ENCODE measurements at places on chromosomes 7 and 10.

DNA sequence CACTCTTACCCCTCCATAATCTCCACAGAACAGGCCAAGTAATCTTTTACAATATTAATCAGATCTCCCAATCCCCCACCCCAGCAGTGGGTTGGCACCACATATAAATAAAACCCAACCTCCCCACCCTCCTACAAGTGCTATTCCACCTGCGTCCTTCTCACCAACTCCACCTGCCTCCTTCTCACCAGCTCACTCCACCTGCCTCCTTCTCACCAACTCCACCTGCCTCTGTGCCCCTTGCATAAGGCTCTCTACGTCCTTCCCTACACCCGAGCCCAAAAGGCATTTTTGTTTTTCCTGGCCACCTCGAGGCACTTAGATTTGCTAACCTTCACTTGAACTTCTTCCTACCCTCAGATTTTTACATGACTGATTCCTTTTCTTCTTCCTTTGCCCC is 89.7 kb downstream of the ATE1 start:
- no peak for DNase-seq

DNA sequence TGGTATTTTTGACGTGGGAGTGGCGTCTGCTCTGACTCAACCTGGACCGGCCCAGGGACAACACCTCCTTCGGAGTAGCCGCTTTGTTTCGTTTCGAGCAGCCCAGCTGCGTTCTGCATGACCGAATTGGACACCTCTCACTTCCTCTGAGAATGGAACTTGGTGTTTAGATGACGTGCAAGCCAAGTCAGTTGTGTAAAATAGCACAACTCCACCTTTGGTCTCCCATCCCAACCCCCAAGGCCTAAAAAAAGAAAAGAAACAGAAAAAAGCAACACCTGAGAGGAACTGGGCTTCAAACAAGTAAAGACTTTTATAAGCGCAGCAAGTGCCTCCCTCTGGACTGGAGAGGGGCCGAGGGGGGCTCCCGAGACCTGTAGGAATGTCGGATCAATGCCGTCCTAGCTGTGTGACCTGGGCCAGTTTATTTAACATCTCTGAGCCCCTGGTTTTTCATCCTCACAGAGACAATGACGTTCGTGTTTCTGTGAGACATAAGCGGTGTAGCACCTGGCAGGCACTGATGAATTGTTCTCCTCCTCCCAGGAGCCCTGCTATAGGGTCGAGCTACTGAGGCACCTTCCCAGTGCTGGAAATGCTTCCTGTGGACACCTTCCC is 52.0 kb upstream of the SMNDC1 start:
- no peak for DNase-seq

- no peak for DNase-seq
Observed at GRCh38 chr7:27602766-27603165, 59.9 kb downstream of the HIBADH start.

- no peak for DNase-seq
Observed at GRCh38 chr10:69389827-69390490, 26.8 kb downstream of the TACR2 start.

DNA sequence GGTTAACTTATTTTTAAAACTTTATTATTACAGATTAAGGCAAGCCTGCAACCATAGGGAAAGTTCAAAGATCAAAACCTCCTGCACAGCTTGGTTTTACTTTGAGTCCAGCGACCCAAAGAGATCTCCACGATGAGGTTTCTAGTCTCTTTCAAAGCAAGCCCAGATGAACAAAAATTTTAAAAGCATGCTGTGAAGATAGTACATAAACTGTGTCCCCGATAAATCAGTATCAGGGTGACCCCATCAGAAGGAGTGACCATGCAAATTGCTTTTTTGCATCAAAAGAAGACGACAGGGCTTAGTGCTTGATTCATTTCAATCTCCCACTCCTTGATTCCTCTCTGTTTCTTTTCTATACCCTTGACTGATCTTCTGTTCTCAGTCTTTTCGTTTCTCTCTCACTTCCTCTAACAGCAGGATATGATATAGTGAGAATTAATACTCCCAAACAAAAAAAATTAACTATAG is 16.0 kb upstream of the DNTT start:
- no peak for DNase-seq

- peak; percentile 10 for DNase-seq
Observed at GRCh38 chr10:600876-601659, 88.4 kb downstream of the DIP2C start.

DNA sequence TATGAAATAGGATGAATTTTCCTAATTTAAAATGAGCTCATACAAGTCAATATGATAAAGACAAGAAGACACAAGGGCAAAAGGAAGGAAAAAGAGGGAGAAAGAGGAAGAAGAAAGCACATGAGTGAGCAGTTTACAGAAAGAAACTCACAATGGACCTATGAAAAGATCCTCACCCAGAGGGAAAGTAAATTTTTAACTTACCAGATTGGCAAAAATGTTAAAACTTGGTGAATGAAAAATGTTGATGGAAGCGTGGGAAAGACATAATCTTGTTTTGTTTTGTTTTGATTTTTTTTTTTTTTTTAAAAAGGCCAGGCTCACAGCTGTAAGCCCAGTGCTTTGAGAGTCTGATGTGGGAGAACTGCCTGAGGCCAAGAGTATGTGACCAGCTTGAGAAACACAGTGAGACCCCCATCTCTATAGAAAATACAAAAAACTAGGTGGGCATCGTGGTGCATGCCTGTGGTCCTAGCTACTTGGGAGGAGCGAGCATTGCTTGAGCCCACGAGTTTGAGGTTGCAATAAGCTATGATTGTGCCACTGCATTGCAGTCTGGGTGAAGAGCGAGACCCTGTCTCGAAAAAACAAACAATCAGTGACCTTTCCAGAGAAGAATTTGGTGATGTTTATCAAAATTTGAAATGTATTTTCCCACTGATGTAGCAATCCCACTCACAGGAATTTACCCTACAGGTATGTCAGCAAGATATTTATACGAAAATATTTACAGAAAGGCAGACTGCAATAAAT is 152.9 kb upstream of the ASAH2 start:
- no peak for DNase-seq

DNA sequence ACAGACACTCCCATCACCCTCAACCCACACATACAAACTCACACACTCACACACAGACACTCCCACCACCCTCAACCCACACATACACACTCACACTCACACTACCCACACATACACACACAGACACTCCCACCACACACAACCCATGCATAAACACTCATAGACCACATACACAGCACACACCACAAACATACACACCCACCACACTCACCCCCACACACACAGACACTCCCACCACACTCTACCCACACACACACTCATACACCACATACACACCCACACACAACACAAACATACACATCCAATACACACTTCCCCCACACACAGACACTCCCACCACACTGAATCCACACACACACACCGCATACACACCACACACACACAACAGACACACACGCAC is 521.2 kb downstream of the TCERG1L start:
- no peak for DNase-seq

DNA sequence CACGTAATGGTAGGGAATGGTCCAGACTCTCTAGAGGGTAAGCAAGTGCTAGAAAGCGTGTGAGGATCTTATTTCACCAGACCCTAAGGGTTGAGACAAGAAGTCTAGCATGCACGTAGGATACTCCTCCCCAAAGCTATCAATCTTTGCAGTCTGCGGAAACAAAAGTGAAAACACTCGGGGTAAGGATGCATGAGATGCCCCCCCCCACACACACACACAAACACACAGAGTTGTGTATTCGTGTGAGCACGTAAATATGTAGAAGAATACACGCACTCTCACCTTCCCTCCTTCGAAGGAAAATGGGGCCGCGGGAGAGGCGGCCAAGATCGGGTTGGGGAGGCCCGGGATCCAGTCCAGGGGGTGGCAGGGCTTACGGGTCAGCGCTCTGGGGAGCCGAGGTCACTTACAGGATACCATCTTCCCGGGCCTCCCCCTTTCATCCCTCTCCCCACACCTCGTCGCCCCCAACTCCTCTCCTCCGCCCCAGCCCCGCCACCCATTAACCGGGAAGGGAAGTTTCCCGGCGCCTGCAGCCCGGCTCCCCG is 455 bp downstream of the CUL2 start:
- DNase-seq, result no peak

DNA sequence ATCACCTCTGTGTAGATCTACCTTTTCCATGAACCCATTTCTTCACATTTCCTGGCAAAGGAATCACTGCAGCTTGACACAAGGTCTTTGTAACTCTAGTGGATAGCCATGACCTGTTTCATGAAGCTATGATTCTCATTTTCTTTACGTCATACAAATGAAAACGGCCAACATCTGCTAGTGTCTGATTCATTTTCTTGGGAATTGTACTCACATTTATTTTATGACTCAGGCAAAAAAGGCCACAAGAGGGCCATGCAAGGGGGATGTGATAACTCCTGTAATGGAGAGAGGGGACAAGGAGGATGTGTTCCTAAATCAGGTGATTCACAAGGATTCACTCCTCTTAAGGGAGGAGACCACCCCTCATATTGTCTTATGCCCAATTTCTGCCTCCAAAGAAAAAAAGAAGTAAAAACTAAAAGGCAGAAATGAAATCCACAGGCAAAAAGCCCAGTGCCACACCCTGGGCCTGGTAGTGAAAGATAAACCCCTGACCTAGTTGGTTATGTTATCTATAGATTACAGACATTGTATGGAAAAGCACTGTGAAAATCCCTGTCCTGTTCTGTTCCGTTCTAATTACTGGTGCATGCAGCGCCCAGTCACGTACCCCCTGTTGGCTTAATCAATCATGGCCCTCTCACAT is 249.9 kb downstream of the IPMK start:
- DNase-seq, result no peak

DNA sequence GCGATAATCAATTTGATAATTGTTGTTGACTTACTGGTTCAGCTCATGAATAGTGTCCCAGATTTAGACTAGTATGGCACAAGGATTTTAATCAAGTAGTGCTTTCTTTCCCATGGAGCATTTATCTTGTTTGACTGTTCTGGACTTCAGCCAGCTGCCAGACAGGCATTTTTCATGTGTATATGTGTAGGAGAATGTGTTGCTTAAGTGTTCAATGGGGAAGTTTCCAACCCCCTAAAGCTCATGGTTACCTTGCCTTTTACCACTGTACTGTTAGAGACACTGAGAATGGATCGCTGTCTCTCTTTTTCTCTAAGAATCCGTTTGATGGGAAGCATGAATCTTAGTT is 103.9 kb downstream of the LRRC4 start:
- DNase-seq, result no peak

DNA sequence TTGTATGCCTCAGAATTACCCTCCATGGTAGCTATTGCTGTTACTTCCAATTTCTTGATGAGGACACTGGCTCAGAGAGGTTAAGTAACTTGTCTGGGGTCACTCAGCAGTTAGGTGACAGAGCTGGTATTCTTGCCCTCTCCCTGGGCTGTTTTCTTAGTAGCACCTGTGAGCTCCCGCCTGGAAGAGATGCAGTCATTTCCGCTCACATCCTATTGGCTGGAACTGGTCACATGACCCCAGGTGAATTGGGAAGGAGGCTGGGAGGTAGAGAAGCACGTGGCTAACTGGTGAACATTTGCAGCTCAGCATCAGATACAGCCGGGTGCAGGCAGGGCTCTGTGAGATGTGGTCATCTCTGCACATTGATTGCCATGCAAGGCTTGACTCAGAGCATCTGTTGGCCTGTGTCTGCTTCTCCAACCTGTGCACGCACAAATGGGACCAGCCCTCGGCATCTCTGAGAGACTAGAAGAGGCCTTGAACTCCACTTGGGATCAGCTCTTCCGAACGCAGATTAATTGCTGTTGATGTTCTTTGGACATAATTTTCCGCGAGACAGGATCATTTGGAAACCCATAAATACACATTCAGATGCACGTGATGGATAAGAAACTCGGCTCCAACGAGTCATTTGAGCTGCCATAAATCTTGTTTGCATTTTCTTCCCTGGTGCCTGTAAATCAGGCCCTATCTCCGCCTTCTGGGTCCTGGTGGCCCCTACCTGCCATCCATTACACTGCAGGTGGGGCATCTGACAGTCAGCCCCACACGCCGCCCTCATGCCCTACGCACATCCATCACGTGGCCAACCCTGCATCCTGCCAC is 42.8 kb downstream of the MYL10 start:
- no peak for DNase-seq

GRCh38 chr10:114879093-114879492 is 57.5 kb downstream of the FHIP2A start:
- no peak for DNase-seq

- no peak for DNase-seq
Observed at GRCh38 chr7:85023916-85024315, 162.9 kb downstream of the SEMA3D start.

DNA sequence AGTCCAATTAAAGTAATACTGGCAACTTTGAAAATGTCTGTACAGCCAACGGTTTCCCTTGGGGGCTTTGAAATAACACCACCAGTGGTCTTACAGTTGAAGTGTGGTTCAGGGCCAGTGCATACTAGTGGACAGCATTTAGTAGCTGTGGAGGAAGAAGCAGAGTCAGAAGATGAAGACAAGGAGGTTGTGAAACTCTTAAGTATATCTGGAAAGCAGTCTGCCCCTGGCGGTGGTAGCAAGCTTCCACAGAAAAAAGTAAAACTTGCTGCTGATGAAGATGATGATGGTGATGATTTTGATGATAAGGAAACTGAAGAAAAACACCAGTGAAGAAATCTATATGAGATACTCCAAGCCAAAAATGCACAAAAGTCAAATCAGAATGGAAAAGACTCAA is 72.2 kb downstream of the ZNF783 start:
- DNase-seq, result no peak
